ENCODE measurements at places on chromosomes 16 and 17. TPM values are rescaled to one million over a fixed set of nuclear protein-coding genes. Genes with fewer than 3 reads are reported as not detected.

DNA sequence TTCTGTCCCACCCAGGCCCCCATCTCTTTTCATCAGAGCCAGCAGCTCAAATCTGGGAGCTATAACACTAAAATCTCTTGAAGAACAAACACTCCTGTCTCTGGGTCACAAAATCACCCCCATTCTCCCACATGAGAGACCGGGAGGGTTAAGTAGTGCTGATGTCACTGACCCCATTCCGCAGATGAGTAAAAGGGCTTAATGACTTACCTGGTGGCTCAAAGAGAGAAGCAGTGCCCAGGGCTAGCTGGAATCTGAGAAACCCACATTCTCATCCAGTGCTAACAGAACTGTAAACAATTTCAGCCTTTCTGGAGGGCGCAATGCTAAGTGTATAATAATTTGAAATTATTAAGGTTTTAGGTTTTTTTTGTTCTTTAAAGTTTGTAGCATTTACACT is 26.3 kb upstream of the LHX1 start:
- no peak overlapping the region for H3K27ac ChIP-seq
- no peak for DNase-seq
- H3K27me3 ChIP-seq: peaks cover 13% of the 10 kb centered on the region
- no peaks in the 10 kb centered on the region for H3K4me1 ChIP-seq

DNA sequence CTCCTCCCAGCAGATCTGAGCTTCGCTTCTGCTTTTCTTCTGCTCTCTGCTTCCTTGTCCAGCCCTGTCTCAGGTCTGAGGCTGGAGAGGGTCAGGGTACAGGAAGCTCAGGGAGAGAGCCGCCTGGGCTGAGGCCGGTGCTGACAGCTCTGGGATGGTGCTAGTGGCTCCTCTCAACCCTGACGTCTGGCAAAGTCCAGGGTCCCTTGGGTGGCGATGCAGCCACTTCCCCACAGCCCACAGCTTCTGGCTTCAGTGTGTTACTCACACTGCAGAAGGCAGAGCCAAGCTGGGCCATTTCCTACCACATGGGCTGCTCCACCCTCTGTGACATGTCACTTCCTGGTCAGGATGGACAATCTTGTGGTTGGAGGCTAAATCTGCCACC is at the start of gene CD300C:
CD300C (minus strand) TSS at position 273 of the 388 bp plus-strand sequence. CDS start 333 bp downstream, outside the sequence.
- no peaks in the 10 kb centered on the region for H3K36me3 ChIP-seq
- H3K27me3 ChIP-seq: no peaks in the 10 kb centered on the region
- no peak for DNase-seq

DNA sequence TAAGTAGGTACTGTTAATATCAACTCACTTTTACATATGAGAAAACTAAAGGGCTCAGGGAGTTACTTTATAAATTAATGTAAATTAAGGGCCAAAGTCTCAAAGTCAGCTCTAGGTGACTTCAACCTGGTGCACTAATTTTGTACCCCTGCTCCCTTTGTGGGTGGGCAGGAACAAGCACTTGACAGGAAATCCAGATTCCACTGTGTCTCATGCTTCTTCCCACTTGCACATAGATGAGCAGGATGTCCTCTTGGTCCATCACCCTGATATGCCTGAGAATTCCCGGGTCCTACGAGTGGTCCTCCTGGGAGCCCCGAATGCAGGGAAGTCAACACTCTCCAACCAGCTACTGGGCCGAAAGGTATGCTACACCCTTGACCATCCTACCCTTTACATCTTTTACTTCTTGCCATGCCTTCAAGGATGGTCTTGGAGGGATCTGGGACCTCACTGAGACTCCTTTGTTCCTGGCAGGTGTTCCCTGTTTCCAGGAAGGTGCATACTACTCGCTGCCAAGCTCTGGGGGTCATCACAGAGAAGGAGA is 1.3 kb downstream of the ERAL1 start:
- no peak overlapping the region for H3K4me3 ChIP-seq
- peaks cover 19% of the 10 kb centered on the region for H3K36me3 ChIP-seq
- no peaks in the 10 kb centered on the region for H3K27me3 ChIP-seq
- H3K4me1 ChIP-seq: peaks cover 12% of the 10 kb centered on the region
- H3K27ac ChIP-seq: no peak overlapping the region
- DNase-seq: no peak

CEP295NL gene
- 0.13 TPM for polyA plus RNA-seq

- H3K27me3 ChIP-seq: peaks cover 9% of the 10 kb centered on the region
- no peaks in the 10 kb centered on the region for H3K36me3 ChIP-seq
- no peak overlapping the region for H3K4me3 ChIP-seq
- DNase-seq: no peak
Observed at GRCh38 chr17:65079489-65079900, 23.0 kb upstream of the GNA13 start.

DNA sequence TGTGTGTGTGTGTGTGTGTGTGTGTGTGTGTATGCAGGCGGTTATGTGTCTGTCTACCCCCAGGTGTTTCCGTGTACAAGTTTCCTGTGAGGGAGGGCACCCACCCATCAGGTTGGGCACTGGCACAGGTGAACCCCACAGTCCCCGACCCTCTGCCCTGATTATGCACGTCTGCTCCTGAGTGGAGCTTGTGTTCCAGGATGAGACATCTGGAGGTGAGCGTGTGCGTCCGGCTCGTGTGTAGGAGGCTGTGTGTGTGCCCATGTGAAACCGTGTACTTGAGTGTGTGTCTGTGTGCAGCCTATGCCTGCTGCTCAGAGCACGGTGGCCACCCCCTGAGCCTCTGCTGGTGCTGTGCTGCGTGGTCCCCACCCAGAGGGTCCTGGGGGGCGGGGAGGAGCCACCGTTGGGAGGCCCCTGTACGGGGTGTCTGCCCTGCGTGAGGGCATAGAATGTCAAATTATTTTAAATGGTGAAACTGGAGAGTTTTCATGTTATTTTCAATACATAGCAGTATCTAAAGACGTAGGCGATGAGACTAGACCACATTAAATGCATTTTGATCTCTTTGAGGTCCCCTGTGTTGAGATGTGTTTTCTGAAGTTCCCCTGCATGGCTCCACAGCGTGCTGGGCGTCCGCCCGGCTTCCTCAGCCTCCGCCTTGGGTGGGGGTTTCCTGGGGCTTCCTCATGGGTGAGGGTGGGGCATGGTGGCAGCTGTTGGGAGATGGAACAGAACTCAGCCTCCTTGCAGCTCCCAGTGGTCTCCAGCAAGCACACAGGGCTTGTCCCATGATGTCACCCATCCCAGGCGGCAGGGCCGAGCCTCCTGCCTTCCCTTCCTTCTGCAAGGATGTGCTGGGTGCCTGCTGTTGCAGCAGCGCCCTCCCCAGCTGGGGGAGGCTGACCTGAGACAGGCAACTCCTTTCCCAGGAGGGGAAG is 43.4 kb downstream of the KCNJ12 start:
- DNase-seq: no peak
- H3K4me1 ChIP-seq: no peaks in the 10 kb centered on the region
- no peak overlapping the region for H3K4me3 ChIP-seq
- H3K27me3 ChIP-seq: no peaks in the 10 kb centered on the region
- H3K27ac ChIP-seq: no peak overlapping the region

CETP gene
- 2.2 TPM for polyA plus RNA-seq

WNT3 gene
- polyA plus RNA-seq: 1.4 TPM

DNA sequence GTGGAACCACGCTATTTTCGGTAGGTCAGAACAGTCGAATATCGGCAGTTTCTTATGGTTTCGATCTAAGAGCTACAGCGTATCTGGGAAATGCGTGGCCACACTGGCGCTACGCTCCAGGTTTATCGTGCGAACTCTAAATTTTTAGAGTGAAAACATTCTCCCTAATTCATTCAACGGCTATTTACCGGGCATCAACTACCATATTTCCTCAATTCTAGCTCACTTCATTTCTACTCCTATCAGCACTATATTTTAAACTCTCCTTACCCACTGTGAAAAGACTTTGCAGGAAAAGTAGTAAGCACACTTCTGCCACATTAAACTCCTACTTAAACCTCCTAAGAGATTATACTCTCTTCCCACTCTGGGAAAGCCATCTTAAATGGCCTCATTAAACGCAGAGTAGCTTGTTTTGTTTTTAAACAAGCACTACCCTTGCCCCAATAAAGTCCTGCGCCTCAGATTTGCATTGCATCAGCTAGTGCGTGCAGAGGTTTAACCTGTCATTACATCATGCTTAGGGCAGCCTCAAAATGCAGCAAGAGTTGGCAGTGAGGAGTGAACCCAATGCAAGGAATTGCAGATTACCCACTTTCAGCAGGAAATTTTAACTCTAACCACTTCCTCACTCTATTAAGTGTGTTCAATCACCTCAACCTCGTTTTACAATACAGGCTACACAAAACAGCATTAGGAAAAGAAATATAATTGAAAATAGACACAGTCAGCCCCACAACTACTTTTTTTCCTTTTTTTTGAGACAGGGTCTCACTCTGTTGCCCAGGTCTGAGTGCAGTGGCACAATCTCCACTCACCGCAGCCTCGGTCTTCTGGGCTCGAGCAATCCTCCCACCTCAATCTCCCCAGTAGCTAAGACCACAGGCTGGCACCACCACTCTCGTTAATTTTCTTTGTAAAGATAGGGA is 18.8 kb downstream of the SIAH1 start:
- H3K36me3 ChIP-seq: no peaks in the 10 kb centered on the region
- peaks cover 14% of the 10 kb centered on the region for H3K4me1 ChIP-seq
- peak overlapping the region; percentile 83 for H3K4me3 ChIP-seq
- H3K27me3 ChIP-seq: no peaks in the 10 kb centered on the region
- peak; percentile 77 for DNase-seq

- peaks cover 8% of the 10 kb centered on the region for H3K36me3 ChIP-seq
- peak overlapping the region; percentile 77 for H3K27ac ChIP-seq
- no peaks in the 10 kb centered on the region for H3K27me3 ChIP-seq
- H3K4me3 ChIP-seq: peak overlapping the region; percentile 23
- peaks cover 22% of the 10 kb centered on the region for H3K4me1 ChIP-seq
Observed at GRCh38 chr17:63700528-63701455, 867 bp upstream of the LIMD2 start.

KRT33B gene
- polyA plus RNA-seq: not detected

WFIKKN1 gene
- polyA plus RNA-seq: 0.06 TPM

- no peak overlapping the region for H3K4me3 ChIP-seq
- no peaks in the 10 kb centered on the region for H3K36me3 ChIP-seq
- H3K4me1 ChIP-seq: no peaks in the 10 kb centered on the region
- H3K27me3 ChIP-seq: peaks cover 6% of the 10 kb centered on the region
Observed at GRCh38 chr17:36707904-36708303, 106.5 kb downstream of the MRM1 start.

DPEP1 gene
- 0.37 TPM for polyA plus RNA-seq

- H3K4me3 ChIP-seq: peak within 1 kb of the TSS; percentile 83
- peak; percentile 87 for DNase-seq
- H3K27me3 ChIP-seq: no peaks in the 10 kb centered on the region
- H3K4me1 ChIP-seq: peaks cover 17% of the 10 kb centered on the region
Observed at GRCh38 chr16:50152807-50153595, at the start of gene TENT4B. TENT4B (plus strand) TSS chr16:50153306; CDS start chr16:50153622, 316 bp downstream.

RNF112 gene
- 0.05 TPM for polyA plus RNA-seq

LPO gene
- polyA plus RNA-seq: not detected

DNA sequence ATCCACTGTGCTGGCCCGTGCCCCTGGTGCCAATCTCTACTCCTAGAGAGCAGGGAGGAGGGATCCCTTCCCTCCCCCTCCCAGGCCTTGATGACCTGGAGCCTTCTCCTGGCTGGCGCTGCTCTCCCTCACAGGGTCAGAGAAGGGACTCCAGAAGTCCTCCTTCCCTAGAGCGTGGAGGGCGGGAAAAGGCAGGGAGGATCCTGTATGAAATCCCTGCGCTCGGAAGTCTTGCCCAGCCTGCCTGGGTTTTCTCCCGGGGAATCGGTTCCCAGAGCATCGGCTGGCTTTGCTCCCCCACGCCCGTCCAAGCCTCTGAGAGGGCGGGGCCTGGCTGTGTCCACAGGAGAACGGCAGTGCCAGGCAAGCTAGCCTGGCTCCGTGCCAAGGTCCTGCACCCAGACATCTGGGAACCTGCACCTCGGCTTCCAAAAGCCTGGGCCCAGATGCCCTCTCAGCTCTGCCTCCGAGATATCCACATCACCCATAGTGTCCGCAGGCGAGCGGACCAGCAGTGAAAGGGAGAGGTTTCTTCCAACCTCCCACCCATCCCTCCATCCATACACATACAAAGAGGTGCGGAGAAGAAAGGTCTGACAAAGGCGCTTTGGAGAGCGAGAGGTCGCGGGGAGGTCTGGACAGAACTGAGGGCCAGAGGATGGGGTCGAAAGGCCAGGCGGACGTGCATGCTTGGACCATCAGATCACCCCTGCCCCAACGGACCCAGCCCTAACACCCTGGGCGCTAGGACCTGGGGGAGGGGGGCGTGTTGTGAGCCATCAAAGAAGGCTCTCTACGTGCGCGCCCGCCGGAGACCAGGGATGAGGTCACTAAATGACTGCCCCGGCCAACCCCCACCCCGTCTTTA is 1.1 kb downstream of the MPP2 start:
- DNase-seq: no peak
- H3K27ac ChIP-seq: no peak overlapping the region
- H3K4me3 ChIP-seq: no peak overlapping the region
- H3K36me3 ChIP-seq: no peaks in the 10 kb centered on the region
- peaks cover 51% of the 10 kb centered on the region for H3K27me3 ChIP-seq

TNFSF12 gene
- polyA plus RNA-seq: 40.5 TPM

DNA sequence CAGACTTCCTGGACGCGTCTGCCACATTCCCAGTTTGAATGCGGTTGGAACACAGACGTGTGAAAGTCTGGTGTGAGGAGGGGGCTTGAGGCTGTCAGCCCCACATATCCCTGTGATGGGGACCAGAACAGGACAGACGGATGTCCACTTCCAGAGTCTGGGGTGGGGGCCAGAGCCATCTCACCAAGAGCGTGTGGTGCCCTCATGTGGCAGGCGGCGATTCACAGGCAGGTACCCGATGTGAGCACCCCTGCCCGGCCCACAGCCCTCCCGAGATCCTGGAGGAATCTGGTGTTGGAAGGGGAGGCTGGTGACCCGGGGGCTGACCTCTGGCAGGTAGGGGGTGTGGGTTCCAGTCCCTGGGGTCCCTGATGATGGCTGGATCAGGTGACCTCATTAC is 51.5 kb downstream of the ENGASE start:
- H3K4me1 ChIP-seq: no peaks in the 10 kb centered on the region
- H3K4me3 ChIP-seq: no peak overlapping the region
- H3K27me3 ChIP-seq: no peaks in the 10 kb centered on the region

SDR42E1 gene
- 0.08 TPM for polyA plus RNA-seq

DNA sequence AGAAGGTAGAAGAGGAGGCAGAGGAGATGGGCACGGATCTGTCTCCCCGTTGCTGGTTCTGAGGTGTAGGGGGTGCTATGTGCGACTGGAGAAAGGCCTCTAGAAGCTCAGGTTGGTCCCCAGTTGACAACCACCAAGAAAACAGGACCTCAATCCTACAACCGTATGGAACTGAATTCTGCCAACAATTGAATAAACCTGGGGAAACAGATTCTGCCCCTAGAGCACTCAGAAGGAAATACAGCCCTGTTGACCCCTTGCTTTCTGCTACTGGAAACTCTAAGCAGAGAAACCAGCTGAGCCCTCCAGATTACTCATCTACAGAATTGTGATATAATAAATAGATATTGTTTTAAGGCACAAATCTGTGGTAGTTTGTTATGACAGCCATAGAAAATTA is 313.0 kb upstream of the GOT2 start:
- no peak overlapping the region for H3K4me3 ChIP-seq
- peaks cover 20% of the 10 kb centered on the region for H3K4me1 ChIP-seq
- H3K27me3 ChIP-seq: no peaks in the 10 kb centered on the region

All from endothelial cell of umbilical vein (primary cell).